ENCODE measurements at places on chromosomes 3 and 15. TPM values are rescaled to one million over a fixed set of nuclear protein-coding genes. Genes with fewer than 3 reads are reported as not detected.

FEZF2 gene
- not detected for total RNA-seq

- no peaks in the 10 kb centered on the region for H3K4me1 ChIP-seq
- no peaks in the 10 kb centered on the region for H3K36me3 ChIP-seq
- no peak within 1 kb of the TSS for H3K4me3 ChIP-seq
- H3K27me3 ChIP-seq = peaks cover 11% of the 10 kb centered on the region
- DNase-seq = no peak
- no peak within 1 kb of the TSS for H3K27ac ChIP-seq
Measured at GRCh38 chr3:122021811-122022401, at the start of gene ILDR1. Gene ILDR1, minus strand, starts transcription at chr3:122022247. Its CDS starts 170 bp downstream, at chr3:122022077.

CFAP92 gene
- not detected for total RNA-seq

DNA sequence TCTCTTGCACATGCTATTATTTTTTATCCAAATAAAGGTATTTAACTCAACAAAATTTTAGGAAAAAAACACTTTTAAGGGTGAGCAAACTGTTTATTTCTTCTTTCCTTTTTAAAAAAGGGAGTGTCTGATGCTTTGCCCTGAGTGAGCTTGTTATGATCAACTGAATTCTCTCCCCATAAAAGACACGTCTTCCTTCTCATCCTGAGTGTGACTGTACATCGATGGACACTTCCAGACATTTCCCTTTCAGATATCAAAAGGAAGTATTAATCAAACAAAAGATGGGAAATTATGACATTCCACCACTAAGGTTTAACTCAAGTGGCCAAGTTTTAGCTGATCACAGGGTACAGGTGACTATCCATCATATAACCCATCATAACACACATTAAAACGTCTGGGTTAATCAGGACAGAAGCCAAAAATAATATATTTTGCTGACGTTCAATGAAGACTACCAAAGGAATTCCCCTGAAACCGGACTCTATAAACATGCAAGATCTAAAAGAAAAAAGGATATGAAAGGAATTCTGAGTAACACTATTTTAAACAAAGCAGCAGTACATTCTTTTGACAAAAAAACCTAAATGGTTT lies 354.8 kb downstream of the MECOM start:
- no peaks in the 10 kb centered on the region for H3K4me1 ChIP-seq
- H3K27ac ChIP-seq = no peak overlapping the region
- no peak for DNase-seq
- no peak overlapping the region for H3K4me3 ChIP-seq
- no peaks in the 10 kb centered on the region for H3K27me3 ChIP-seq
- H3K36me3 ChIP-seq = no peaks in the 10 kb centered on the region

DNA sequence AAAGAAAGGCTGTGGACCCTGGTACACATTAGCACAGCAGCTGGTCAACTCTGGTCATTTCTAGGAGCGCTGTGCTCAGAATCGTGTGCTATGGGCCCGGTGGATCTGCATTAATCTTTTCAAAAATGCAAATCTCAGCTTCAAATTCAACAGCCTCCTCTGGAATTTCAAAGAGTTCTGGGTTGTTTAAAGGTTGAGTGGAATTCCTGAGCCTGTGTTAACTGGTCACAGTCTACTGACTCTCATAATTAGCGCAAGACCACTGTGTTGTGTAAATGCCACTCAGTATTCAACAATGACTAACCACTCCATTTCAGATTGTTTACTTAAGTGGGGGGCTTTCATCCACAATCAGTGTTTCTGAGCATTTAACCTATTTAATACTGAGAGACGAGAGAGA lies 2.7 kb upstream of the ARNT2 start:
- H3K27ac ChIP-seq = no peak overlapping the region
- DNase-seq = no peak
- peaks cover 13% of the 10 kb centered on the region for H3K4me1 ChIP-seq
- H3K36me3 ChIP-seq = no peaks in the 10 kb centered on the region

- H3K27me3 ChIP-seq = no peaks in the 10 kb centered on the region
- no peaks in the 10 kb centered on the region for H3K36me3 ChIP-seq
- no peak overlapping the region for H3K4me3 ChIP-seq
- no peak overlapping the region for H3K27ac ChIP-seq
- H3K4me1 ChIP-seq = no peaks in the 10 kb centered on the region
Measured at GRCh38 chr15:55343168-55343567, 24.1 kb downstream of the PIGB start.
